Kidney capillary endothelial cell (primary cell): ENCODE measurements at places on chromosomes 12 and 14.

- no peak for DNase-seq
These were observed 62.3 kb downstream of the SUSD6 start for GRCh38 chr14:69673578-69674305.

DNA sequence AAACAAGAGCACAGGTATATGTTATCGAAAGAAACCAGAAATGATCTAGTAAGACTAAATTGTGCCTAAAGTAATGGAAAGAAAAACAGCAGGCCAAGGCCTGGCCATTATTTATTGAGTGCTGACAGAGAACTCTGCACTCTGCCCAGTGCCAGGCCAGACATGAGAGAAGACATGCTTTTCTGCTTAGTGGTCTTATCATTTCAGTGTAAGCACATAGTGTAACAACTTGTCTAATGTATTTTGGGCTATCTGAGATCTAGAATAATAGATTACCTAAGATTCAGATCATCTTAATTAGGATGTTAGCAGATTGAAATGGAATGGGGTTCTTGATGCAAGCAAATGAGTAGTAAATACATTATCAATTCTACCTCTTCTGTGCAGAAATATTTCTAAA lies 278.3 kb downstream of the AKAP6 start:
- DNase-seq, result no peak

DNA sequence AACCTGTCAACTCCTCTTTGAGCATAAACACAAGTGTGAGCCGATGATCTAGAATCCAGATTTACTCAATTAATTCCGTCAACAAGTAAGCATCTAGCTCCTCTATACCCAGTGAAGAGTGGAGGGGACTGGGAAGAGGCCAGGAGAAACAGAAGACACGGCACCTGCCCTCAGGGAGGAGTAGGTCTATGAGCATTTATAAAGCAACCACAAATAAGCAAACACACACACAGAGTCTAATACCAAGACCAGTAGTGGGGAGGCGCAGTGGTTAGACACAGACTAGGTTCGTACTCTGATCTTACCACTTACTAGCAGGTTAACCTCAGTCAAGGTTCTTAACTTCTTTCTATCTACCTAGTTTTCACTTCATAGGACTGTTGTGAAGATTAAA lies 5.9 kb upstream of the FOXN3 start:
- DNase-seq, result no peak

- no peak for DNase-seq
These were observed 21.3 kb downstream of the SLC6A15 start for GRCh38 chr12:84891106-84891838.

DNA sequence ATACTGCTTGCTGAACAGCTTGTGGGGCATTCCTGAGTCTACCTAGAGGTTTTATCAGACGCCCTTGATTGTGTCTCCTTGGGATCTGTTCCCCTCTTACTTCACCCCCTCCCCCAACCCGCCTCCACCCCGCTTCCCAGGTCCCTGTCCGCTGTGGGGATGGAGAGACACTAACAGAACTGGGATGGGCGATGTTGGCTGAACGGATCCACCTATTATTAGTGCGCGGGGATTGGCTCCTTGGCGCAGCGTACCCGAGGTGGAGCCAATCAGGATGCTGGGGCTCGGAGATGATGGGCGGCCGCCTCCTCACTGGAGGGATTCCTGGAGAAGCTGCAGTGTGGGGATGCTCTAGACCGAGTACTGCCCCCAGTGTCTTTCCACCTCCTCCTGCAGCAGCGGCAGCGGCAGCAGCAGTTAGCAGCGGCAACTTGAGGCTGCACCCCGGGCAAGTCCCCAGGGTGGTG lies at the start of gene SYT1:
Gene SYT1, plus strand, starts transcription at position 372 of the 467 bp plus-strand sequence.
- peak; percentile 65 for DNase-seq
